DND-41 (cell line): ENCODE measurements at places on chromosomes 7 and 10.

- no peak for DNase-seq
Measured at GRCh38 chr7:157139111-157139809, 534 bp downstream of the UBE3C start.

DNA sequence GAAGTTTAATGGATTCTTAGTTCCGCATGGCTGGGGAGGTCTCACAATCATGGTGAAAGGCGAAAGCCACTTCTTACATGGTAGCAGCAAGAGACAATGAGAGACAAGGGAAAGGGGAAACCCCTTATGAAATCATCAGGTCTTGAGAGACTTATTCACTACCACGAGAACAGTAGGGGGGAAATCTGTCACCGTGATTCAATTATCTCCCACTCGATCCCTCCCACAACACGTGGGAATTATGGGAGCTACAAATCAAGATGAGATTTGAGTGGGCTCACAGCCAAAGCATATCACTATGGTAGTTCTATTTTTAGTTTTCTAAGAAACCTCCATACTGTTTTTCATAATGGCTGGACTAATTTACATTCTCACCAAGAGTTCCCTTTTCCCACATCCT is 36.7 kb downstream of the SPAM1 start:
- DNase-seq, result no peak

GRCh38 chr10:94036766-94037033 is 43.0 kb downstream of the PLCE1 start:
- no peak for DNase-seq

GRCh38 chr7:106548491-106548890 is 112.5 kb downstream of the CCDC71L start:
- no peak for DNase-seq

DNA sequence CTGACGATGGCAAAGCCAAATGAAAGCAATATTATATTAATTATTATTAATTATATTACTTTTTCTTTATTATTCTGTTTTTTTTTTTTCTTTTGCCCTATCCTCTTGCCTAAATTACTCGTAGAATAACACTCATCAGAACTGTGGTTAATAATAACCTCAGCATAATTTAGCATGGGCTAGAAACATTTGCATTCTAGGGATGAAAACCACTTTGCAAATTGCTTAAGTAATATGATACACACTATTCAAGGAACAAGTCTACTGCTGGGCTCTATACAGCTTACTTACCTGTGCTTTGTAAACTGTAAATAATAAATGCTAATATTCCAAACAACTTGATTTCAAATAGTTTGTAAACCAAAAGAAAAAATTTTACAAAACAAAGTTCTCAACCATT is 375.8 kb downstream of the HGF start:
- no peak for DNase-seq
